ENCODE measurements at places on chromosomes 2 and 18. TPM values are rescaled to one million over a fixed set of nuclear protein-coding genes. Genes with fewer than 3 reads are reported as not detected.

DNA sequence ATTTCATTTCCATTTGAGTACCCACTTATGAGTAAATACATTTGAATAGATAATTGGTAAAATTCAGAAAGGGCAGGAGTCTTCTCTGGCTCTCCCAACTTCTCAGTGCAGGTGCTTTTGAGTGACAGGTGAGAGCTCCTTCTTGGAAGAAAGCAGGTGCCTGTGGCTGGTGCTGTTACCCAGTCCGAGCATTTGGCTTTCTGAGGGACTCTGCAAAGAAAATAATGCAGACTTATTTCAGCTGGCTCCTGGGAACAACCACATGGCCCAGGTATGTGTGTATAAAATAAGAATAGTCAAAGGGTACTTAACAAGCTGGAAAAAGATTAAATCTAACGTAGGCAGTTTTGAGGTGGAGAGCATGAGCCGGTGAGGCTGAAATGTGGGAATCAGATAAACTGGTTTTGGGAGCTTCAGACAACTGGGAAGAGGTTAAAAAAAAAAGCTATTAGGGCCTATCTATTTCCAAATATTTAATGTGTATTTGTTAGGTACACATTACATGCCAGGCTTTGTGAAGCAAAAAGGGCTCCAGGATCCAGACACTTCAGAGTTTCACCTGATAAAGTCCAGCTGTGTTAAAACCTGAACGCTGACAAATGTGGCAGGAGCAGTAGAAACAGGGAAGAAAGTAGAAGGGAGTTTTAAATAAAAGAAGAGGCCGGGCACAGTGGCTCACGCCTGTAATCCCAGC, 20.6 kb downstream of the ZNF236 start:
- DNase-seq, result no peak

GRCh38 chr18:28412521-28412920, 235.6 kb upstream of the CDH2 start:
- DNase-seq, result no peak

GRCh38 chr2:36770542-36771287, 74.2 kb downstream of the VIT start:
- no peak for DNase-seq

- no peak for DNase-seq
Observed at GRCh38 chr2:157813467-157813866, 62.7 kb downstream of the ACVR1 start.

DNA sequence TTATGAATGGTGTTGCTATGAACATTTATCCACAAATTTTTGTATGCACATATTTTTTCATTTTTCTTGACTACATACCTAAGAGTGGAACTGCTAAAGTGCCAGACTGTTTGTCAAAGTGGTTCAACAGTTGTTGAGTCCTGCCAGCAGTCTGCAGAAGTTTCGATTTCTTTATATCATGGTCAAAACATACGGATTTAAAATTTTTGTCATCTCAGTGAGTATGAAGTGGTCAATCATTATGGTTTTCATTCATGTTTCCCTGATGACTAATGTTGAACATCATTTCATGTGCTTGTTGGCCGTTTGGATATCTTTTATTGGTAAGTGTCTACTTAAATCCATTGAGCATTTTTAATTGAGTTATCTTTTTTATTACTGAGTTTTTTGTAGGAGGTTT, 39.2 kb downstream of the CCDC138 start:
- no peak for DNase-seq

- DNase-seq, result no peak
Observed at GRCh38 chr18:32056613-32057358, 34.9 kb upstream of the RNF138 start.

DNA sequence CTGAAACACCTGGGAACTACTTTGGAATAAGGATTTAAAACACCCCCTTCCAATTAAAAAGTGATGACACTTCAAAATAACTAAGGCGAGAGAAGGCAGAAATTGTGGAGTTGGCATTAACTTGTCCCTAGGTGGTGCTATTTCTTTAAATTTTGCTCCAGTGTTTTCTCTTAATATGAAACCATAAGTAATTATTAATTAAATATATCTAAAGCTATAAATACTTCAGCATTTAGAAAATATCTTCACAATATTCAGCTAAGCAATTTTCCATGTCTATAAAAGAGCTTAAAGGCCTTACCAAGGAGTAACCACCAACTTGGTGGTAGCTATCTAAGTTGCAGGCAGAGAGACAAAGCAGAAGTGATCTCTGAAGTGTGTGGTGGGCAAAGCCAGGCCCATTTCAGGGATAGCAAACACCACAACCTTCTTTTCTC, 186.8 kb upstream of the PGAP1 start:
- DNase-seq, result no peak

DNA sequence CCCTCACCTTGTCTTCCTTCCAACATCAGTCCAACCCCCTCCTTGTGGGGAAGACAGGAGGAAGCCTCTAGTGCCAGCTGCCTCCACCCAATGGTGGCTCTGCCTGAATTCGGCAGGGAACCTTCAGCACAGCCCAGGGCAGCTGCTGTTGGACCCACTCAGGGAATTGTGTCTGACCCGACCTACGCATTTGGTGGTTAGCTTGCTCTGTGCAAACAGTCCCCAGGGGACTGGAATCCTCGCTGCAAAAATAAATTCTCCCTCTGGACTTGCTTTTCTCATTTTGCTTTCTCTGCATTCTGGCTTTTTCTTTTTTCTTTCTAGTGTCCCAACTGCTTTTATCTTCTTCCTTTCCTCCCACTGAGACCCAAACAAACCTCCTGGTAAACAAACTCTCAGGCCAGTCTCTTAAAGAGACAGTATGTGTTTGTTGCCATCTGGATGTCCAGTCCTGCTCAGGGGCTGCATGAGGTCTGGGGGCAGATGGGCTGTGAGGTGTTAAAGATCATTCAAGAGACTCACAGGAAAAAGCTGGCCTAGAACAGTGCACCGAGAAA, 137.7 kb upstream of the HAAO start:
- no peak for DNase-seq

DNA sequence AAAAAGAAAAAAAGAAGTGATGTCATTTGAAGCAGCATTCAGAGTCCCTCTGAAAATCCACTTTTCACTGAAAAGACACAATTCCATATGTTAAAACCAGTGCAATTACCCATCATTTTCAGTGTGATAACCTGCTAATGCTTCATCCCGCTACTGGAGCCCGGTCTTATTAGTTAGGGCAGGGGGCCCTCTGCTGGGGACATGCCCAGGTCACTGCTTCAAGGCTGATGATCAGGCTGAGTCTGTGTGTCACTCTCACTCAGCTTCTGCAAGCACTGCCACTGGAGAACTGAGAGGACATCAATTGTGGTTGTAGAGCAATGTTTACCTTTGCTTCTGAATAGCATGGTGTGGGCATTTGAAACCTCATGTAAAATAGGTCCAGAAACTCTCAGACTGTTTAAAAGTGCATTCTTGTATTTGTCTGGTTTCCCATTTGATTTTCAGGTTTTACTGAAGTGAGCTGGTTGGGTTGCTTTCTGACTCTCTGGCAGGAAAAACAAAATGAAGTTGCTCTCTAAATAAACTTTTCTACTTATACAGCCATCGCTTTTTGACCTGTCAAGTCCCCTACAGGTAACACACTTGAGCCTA, 49.2 kb upstream of the NXPH2 start:
- no peak for DNase-seq

GRCh38 chr2:144376460-144376859, 143.5 kb downstream of the ZEB2 start:
- no peak for DNase-seq

The SPATA3 gene
- total RNA-seq, result not detected

The PARD6G gene
- total RNA-seq, result 9.4 TPM

The AKAIN1 gene
- total RNA-seq, result 4.5 TPM

The MTERF4 gene
- 32.6 TPM for total RNA-seq

The GPN1 gene
- total RNA-seq, result 31.4 TPM
